WTC11 (cell line): ENCODE measurements at places on chromosomes 13 and 19. TPM values are rescaled to one million over a fixed set of nuclear protein-coding genes. Genes with fewer than 3 reads are reported as not detected.
A peak's percentile ranks its signal among the peaks of the same experiment; 100 is the strongest.

- no peak overlapping the region for H3K27ac ChIP-seq
- peaks cover 25% of the 10 kb centered on the region for H3K36me3 ChIP-seq
- H3K4me3 ChIP-seq: no peak overlapping the region
- peaks cover 25% of the 10 kb centered on the region for H3K27me3 ChIP-seq
- DNase-seq: no peak
Observed at GRCh38 chr19:6568816-6569215, 22.1 kb downstream of the CD70 start.

- H3K36me3 ChIP-seq: peaks cover 10% of the 10 kb centered on the region
- peaks cover 16% of the 10 kb centered on the region for H3K4me1 ChIP-seq
- H3K27ac ChIP-seq: peak overlapping the region; percentile 82
- peak overlapping the region; percentile 94 for H3K4me3 ChIP-seq
- peaks cover 23% of the 10 kb centered on the region for H3K27me3 ChIP-seq
Observed at GRCh38 chr19:35757231-35757748, 461 bp upstream of the HSPB6 start.

- H3K27ac ChIP-seq: no peak overlapping the region
- H3K4me1 ChIP-seq: peaks cover 21% of the 10 kb centered on the region
- peaks cover 40% of the 10 kb centered on the region for H3K27me3 ChIP-seq
- no peak for DNase-seq
- H3K36me3 ChIP-seq: no peaks in the 10 kb centered on the region
Observed at GRCh38 chr19:42158926-42159325, 26.7 kb upstream of the POU2F2 start.

DNA sequence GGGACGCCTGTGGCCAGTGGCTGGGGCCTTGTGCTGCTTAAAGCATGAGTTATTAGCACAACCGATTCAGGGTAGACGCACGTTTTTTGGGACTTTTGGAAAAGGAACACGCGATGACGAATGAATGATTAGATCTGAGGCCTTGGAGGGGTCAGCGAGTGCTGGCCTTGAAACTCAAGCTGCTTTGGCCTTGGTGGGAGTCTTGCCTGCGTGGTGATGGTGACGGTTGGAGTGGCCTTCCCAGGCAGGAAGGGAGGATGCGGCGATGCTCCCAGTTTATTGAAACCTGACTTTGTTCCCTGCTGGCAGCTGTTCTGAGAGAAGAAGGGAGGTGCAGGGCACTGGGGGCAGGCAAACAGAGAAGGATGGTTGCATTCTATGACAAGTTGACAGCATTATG, 63.1 kb upstream of the RNF113B start:
- H3K36me3 ChIP-seq: no peaks in the 10 kb centered on the region
- H3K4me3 ChIP-seq: no peak overlapping the region
- no peak for DNase-seq
- no peaks in the 10 kb centered on the region; the same call in 1 of the 2 replicates for H3K27me3 ChIP-seq
- peaks cover 41% of the 10 kb centered on the region for H3K4me1 ChIP-seq
- H3K27ac ChIP-seq: peak overlapping the region; percentile 61

- H3K36me3 ChIP-seq: peaks cover 62% of the 10 kb centered on the region
- H3K27me3 ChIP-seq: no peaks in the 10 kb centered on the region
- no peak overlapping the region for H3K27ac ChIP-seq
- no peak for DNase-seq
Observed at GRCh38 chr19:45058622-45059159, 17.6 kb downstream of the ZNF296 start.

- H3K27me3 ChIP-seq: peaks cover 3% of the 10 kb centered on the region; the same call in 1 of the 2 replicates
- H3K27ac ChIP-seq: no peak overlapping the region
- peaks cover 5% of the 10 kb centered on the region; the same call in 1 of the 2 replicates for H3K36me3 ChIP-seq
- no peak for DNase-seq
- no peak overlapping the region for H3K4me3 ChIP-seq
Observed at GRCh38 chr13:110854866-110855265, 60.0 kb downstream of the ANKRD10 start.

GRCh38 chr19:34481861-34482379, 362 bp downstream of the WTIP start:
- H3K27ac ChIP-seq: no peak overlapping the region
- no peak overlapping the region for H3K4me3 ChIP-seq
- peaks cover 23% of the 10 kb centered on the region for H3K4me1 ChIP-seq
- DNase-seq: peak; percentile 39
- H3K36me3 ChIP-seq: peaks cover 5% of the 10 kb centered on the region; the same call in 1 of the 2 replicates
- peaks cover 31% of the 10 kb centered on the region for H3K27me3 ChIP-seq

ZNF486 gene
- total RNA-seq: 20.7 to 22.3 TPM (median 20.8 TPM) in 3 replicates

FREM2 gene
- 23.7 to 24.5 TPM (median 24.1 TPM) in 3 replicates for total RNA-seq
